Stomach (tissue), 19 donors: ENCODE measurements at places on chromosomes 12 and 14.

DNA sequence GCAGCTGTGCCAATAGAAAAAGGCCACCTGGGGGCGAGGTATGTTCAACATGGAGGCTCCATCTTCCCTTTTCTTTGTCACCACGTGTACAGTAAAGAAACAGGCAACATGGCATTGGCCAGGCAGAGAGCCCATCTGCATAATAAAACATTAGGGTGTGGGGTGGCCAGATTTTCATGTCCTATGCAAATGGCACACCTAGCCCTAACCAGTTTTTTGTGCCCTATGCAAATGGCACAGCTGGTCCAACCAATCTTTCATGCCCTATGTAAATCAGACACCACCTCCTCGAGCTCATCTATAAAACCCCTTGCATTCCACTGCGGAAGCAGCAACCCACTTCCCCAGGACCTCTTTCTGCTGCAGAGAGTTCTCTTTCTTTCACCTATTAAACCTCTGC, 149.1 kb upstream of the RGS6 start:
- H3K36me3 ChIP-seq: no peaks in the 10 kb centered on the region
- no peaks in the 10 kb centered on the region for H3K4me1 ChIP-seq
- DNase-seq: no peak
- H3K4me3 ChIP-seq: no peak overlapping the region
- H3K27ac ChIP-seq: no peak overlapping the region

- H3K4me1 ChIP-seq: no peaks in the 10 kb centered on the region
- H3K36me3 ChIP-seq: no peaks in the 10 kb centered on the region
- no peak overlapping the region for H3K4me3 ChIP-seq
- H3K27me3 ChIP-seq: no peaks in the 10 kb centered on the region
- H3K27ac ChIP-seq: no peak overlapping the region
- DNase-seq: no peak
Measured at GRCh38 chr12:39966256-39966655, 139.6 kb downstream of the SLC2A13 start.

DNA sequence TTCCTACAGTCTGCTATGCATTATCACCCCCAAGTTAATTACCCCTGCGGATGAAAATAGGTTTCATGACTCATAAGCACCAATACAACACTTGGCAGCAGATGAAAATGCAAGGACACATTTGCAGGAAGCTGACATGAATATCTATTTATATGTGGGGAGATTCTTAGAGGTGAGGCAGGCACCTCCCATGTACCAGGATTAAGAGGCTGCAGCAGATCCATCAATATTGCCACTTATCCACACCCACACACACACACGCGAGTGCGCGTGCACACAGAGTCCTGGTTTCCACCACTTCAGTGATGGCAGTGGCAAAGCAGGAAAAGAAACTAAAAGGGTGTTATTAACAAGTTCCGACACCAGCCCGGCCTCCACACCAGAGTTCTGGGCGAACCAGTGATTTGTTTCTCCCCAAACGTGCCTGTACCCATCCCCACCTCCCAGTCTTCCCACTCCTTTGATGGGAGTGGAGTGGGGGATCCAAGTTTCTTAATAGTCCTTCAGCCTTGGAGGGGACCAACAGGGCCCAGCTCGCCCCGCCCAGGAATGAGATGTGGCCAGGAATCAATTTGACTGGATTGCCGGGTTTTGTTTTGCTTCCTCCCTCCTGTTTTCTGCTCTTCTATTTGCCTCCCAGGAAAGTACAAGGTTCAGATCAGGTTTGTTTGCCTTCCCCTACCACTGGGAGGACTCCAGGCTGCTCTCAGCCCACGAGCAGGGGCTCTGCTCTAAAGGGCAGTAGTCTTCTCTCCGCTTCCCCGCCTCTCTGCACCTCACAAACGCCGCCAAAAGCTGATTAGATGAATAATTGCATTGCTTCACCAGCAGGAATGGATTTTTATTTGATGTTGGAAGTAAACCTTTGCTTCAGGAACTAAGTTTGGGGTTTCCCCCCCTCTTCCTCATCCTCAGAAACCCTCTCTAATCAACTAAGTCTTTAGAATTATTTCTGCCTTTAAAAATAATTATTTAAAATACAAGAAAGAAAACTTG, 5.2 kb downstream of the IRF2BPL start:
- DNase-seq: peak; percentile 76
- H3K27ac ChIP-seq: peak overlapping the region; percentile 100
- peak overlapping the region; percentile 71 for H3K4me3 ChIP-seq
- no peaks in the 10 kb centered on the region for H3K27me3 ChIP-seq
- peaks cover 7% of the 10 kb centered on the region for H3K36me3 ChIP-seq

DNA sequence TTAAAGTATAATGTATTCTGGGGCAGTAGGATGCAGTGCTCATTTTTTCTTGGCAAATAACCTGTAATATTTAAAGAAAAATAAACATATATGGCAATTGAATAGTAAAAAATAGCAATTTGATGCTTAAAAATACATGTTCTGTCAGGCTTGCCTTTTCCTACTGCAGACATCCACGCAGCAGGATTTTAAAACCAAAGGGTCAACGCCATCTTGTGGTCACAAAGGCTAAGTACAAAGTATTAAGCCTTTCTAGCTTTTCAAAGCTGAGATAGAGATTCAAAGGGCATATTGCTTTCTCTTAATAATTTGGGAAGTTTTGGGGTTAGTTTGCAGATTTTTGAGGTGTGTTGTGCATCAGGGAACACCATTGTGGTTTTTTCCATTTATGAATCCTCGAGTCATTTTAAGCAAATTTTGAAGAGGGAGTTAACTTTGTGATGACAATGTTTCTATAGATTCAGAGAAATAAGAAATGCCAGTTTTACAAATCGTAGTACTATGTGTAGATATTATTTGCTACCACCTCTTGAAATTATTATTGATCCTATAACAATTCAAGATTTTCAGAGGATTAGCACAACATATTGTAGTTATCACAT, 4.7 kb upstream of the CCER1 start:
- no peaks in the 10 kb centered on the region for H3K36me3 ChIP-seq
- H3K27me3 ChIP-seq: no peaks in the 10 kb centered on the region
- no peak overlapping the region for H3K4me3 ChIP-seq
- no peak overlapping the region for H3K27ac ChIP-seq

GRCh38 chr12:128729628-128730121, 94.1 kb downstream of the SLC15A4 start:
- peaks cover 33% of the 10 kb centered on the region for H3K27me3 ChIP-seq
- H3K4me1 ChIP-seq: no peaks in the 10 kb centered on the region
- no peak overlapping the region for H3K27ac ChIP-seq
- DNase-seq: no peak

GRCh38 chr14:92719421-92719820, 29.0 kb downstream of the LGMN start:
- no peaks in the 10 kb centered on the region for H3K27me3 ChIP-seq
- H3K27ac ChIP-seq: peak overlapping the region; percentile 43
- peaks cover 14% of the 10 kb centered on the region for H3K4me1 ChIP-seq

- peaks cover 20% of the 10 kb centered on the region for H3K36me3 ChIP-seq
- H3K27ac ChIP-seq: peak within 1 kb of the TSS; percentile 84
- peak within 1 kb of the TSS; percentile 91 for H3K4me3 ChIP-seq
- H3K4me1 ChIP-seq: peaks cover 21% of the 10 kb centered on the region
Measured at GRCh38 chr12:6827982-6828780, at the start of gene P3H3. TSS of gene P3H3 (plus strand) at chr12:6828407. CDS start at chr12:6828441, 34 bp downstream.

- no peaks in the 10 kb centered on the region for H3K36me3 ChIP-seq
- H3K27ac ChIP-seq: no peak overlapping the region
- peaks cover 3% of the 10 kb centered on the region for H3K4me1 ChIP-seq
- no peak overlapping the region for H3K4me3 ChIP-seq
Measured at GRCh38 chr12:52087961-52088820, 8.7 kb downstream of the SMIM41 start.

DNA sequence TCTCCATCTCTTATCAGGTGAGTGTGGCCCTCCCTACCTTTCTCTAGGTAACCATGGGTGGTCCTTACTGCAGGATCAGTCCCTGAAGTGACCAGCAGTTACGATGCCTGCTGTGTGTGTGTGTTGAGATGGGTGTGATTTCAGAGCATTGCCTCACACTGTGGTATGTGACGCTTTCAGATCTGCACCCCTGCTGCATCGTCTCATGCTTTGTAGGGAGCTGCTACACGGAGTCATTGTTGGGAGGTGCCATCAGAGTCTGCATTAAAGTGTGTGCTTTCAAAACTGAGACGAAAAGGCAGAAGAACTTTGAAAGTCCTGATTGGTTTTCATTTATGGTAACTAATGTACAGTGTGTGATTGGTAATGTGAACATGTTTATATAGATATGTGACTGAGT, 150.5 kb downstream of the PELI2 start:
- no peaks in the 10 kb centered on the region for H3K27me3 ChIP-seq
- no peak overlapping the region for H3K4me3 ChIP-seq
- no peaks in the 10 kb centered on the region for H3K4me1 ChIP-seq
- no peak for DNase-seq
- H3K27ac ChIP-seq: no peak overlapping the region

DNA sequence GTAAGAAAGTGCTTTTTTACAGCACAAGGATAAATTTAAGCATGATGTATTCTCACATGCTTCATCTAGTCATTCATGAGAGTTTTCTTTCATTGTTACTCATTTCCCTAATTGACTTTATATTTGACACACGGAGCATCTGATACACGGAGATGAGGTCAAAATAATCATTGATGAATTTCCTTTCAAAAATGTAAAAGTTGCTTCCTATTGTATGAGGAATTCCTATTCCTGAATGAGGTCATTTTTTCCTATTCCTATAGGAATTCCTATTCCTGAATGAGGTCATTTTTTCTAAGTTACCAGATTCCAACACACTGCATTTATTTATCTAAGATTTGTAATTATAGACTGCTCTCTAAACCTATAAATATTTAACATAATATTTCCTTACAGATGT, 316.7 kb upstream of the KITLG start:
- H3K4me1 ChIP-seq: no peaks in the 10 kb centered on the region
- H3K4me3 ChIP-seq: no peak overlapping the region
- no peaks in the 10 kb centered on the region for H3K36me3 ChIP-seq
- DNase-seq: no peak
- H3K27me3 ChIP-seq: no peaks in the 10 kb centered on the region
- no peak overlapping the region for H3K27ac ChIP-seq

GRCh38 chr14:102096569-102097188, 9.8 kb upstream of the HSP90AA1 start:
- no peak overlapping the region for H3K4me3 ChIP-seq
- DNase-seq: peak; percentile 94
- peaks cover 7% of the 10 kb centered on the region for H3K4me1 ChIP-seq
- H3K27me3 ChIP-seq: no peaks in the 10 kb centered on the region

GRCh38 chr12:69105101-69105962, 134.0 kb upstream of the CPSF6 start:
- no peaks in the 10 kb centered on the region for H3K27me3 ChIP-seq
- no peaks in the 10 kb centered on the region for H3K36me3 ChIP-seq
- H3K4me3 ChIP-seq: no peak overlapping the region
- H3K27ac ChIP-seq: no peak overlapping the region
- DNase-seq: no peak

- DNase-seq: no peak
- no peaks in the 10 kb centered on the region for H3K36me3 ChIP-seq
- no peak overlapping the region for H3K4me3 ChIP-seq
- no peaks in the 10 kb centered on the region for H3K4me1 ChIP-seq
- H3K27ac ChIP-seq: no peak overlapping the region
Measured at GRCh38 chr14:79972230-79972629, 239.1 kb downstream of the DIO2 start.
